Activated T-cell treated with anti-CD3 and anti-CD28 coated beads, Interleukin-2, amount 50 U/mL, for 72 hours (primary cell): ENCODE measurements at places on chromosomes 2 and 18. TPM values are rescaled to one million over a fixed set of nuclear protein-coding genes. Genes with fewer than 3 reads are reported as not detected.
A peak's percentile ranks its signal among the peaks of the same experiment; 100 is the strongest.

GPR155 gene
- 12.6 TPM for total RNA-seq

DNA sequence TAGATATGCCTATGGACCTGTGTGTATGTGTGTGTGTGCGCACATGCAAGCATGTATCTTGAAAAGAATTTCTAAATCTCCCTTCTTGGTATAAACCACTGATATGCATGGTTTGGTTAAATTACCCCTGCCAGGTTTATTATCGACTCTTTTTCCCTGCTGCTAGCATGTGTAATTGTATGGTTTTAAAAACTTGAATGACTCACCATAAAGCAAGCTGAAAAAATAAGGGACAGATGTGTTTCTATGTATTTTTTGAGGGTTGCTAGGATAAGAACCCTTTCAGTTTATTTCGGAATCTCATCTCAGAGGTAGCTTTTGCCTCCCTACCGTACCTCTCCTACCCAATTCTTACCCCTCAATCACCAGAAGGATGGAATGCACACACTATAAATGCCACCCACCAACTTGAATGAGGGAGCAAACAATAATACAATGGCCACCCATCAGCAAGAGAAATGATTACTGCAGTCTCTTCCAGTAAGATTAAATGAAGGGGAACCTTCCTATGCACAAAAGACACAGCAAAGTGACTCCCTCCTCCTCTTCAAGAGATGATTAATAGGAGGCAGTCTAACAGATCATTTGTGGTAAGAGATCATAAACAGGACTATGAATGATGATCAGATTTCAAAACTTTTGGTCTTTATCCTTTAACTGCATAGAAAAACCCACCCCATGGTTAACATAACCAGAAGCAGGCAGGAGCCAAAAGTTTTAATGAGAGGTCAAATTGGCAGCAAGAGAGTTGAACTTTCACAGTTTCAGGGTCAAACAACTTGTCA is 357.2 kb downstream of the SATB2 start:
- DNase-seq = no peak

DNA sequence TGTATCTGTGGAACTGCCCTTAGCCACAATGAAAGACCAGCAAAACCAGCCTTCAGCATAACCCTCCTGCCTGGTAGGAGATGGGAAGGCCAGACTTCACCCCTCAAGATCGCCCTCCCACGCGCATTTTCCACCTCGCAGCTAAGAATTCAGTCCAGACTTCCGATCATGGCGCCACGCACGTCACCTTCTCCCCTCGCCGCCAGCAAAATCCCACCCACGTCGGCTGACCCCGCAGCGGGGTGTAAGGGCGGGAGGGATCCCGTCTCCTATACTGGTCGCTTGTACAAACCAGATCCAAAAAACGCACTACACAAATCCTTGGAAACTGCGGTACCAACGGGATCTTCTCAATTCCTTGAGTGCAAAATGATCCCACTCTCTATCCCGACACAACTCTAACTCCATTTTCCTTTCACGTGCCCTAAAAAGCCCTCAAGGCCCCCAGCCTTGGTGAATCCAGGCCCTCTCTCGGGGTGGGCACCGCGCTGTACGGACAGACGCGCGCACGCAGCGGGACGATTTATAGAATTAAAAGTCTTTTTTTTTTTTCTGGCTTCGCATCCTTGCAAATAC is 1.0 kb upstream of the BMPR2 start:
- peak; percentile 61 for DNase-seq

GRCh38 chr2:217740178-217740577 is 262.6 kb downstream of the TNS1 start:
- no peak for DNase-seq

GRCh38 chr2:224666951-224667553 is 49.1 kb downstream of the CCDC195 start:
- DNase-seq = no peak

- no peak for DNase-seq
These were observed 135.1 kb downstream of the SOCS6 start for GRCh38 chr18:70423988-70424387.

HOXD12 gene
- total RNA-seq = not detected

GAD1 gene
- 12.8 TPM for total RNA-seq

DNA sequence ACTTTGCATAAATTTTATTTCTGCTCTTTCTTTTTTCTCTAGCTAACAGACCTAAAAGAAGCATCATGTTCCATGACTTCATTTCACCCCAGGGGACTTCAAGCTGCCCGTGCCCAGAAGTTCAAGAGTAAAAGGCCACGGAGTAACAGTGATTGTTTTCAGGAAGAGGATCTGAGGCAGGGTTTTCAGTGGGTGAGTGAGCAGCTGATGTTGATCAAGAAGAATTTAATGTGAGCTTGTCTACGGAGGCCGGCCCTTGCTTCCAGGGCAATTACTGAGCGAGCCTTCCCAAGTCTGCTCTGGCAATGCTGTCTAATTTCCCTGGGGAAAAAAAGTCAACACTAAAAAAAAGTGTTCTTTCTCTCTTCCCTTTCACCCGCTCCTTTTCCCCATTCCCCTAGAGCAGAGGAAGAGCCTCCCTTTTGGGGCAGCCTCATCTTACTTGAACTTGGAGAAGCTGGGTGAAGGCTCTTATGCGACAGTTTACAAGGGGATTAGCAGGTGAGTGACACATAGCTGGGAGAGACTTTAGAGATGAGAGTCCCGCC is 1.2 kb downstream of the CDK15 start:
- no peak for DNase-seq

CCDC85A gene
- not detected for total RNA-seq

DNA sequence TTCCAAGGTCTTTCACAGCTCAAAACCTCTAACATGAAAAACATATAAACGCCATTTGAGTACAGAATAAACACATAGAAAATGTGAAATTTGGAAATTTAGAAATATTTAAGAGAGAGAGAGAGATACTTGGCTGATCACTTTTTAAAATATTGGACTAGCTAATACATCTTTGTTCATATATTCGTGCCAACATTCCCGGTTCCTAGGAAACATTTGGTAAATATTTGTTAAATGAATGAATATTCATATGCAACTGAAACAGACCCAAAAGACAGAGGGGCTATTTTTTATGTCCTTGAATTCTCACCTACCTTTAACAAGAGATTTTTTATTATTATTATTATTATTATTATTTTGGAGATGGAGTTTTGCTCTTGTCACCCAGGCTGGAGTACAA is 8.3 kb upstream of the COLEC12 start:
- no peak for DNase-seq

DNA sequence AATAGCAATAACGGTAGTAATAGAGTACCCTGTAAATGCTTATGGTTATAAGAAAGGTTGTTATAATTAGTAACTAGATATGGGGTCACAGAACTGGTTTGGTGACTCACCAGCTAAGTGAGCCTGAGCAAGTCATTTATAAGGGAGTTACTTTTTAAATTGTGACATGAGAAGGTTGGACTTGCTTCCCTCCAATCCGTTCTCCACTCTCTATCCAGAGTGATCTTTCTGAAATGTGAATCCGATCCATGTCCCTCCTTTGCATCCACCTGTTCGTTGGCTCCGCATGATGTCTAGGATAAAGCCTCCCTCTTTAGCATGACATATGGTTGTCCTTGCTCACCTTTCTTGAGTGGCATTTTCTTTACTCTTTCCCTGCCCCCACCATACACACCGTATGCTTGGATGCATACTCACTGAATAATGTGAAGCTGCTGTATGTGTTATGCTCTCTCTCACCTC is 83.1 kb downstream of the CDC42EP3 start:
- no peak for DNase-seq

GRCh38 chr2:229591611-229592010 is 122.7 kb downstream of the DNER start:
- DNase-seq = no peak

DNA sequence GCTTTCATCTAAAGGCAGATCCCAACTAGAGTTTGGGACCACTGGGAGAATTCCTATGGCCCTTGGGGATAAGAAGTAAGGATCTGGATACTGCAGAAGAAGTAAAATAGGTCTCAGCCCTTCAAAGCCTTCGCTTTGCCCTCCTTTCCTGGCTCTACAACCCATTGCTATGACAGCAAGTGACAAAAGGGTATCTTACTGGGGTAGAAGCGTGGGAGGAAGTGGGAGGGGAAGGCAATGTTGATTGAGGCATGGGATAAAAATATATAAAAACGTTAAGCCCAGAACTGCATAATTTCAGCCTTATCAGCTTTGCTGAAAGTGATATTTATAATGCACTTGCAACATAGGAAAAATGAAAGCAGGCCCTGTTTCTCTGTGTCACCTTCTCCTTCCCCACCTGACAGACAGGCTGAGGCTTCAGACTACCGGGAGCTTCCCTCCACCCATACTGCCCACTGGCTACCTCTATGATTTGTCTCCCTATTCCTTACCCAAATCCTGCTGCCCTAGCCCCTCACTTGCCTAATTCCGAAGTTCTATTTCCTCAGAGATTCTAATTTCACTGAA is 14.9 kb upstream of the SOS1 start:
- no peak for DNase-seq

GRCh38 chr2:134770702-134771101 is 51.9 kb upstream of the TMEM163 start:
- DNase-seq = no peak

- no peak for DNase-seq
These were observed 9.1 kb upstream of the PROM2 start for GRCh38 chr2:95265182-95265581.

DNA sequence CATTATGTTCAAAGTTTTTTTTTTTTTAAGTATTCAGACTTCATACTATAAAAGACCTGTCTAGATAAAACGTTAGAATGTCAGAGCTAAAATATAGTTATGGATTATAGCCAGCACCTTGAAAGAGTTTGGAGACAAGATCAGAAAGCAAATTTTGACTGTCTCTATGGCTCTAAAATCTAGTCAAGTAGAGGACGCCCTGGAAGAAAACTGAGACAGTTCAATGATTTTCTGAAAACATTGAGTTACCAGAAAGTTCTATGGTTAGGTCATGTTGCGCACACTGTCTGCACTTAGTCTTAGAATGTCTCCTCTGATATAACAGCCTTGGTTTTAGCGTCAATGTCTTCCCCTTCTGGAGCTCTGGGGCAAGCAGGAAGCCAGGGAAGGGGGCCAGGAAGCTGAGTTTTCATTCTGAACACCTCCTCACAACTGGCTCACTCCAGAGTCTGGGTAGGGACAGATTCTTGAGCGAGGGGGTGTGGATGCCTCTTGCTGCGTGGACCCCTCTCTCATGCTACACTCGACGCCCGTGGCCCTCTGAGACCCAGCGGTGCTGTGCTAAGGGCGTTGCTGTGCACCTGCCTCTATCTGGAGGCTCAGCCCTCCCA is 99.5 kb downstream of the RNF144A start:
- DNase-seq = no peak

DNA sequence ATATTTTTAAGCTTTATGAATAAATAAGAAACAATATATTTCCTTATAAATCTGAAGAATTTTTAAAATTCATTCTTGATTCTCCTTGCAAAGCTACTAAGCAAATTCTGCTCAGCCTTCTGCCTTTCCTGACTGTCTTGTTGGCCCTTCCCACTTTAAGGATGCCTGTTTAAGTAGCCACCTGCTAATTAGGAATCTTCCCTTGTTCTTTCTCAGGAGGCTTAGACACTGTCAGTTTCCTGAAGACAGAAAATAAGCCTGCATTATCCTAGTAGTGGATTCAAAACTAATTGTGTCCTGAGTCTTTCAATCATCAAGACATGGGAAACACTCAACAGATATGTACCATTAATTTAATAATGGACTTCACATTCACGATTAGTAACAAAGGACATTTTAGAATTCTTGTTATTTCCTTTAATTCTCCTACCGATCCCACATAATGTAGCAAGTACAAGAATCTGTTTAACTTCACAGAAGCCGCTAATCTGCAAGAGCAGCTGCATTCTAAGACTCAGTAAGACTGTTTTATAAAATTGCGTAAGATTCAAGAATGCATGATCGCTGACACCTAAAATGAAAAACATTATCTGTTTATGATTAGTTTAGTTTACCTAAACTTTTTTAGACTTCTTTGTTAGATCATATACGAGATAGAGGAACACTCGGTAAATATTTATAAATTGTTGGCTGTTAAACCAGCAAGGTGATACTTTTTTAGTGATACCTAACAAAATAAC is 445.4 kb upstream of the DSEL start:
- no peak for DNase-seq

DNA sequence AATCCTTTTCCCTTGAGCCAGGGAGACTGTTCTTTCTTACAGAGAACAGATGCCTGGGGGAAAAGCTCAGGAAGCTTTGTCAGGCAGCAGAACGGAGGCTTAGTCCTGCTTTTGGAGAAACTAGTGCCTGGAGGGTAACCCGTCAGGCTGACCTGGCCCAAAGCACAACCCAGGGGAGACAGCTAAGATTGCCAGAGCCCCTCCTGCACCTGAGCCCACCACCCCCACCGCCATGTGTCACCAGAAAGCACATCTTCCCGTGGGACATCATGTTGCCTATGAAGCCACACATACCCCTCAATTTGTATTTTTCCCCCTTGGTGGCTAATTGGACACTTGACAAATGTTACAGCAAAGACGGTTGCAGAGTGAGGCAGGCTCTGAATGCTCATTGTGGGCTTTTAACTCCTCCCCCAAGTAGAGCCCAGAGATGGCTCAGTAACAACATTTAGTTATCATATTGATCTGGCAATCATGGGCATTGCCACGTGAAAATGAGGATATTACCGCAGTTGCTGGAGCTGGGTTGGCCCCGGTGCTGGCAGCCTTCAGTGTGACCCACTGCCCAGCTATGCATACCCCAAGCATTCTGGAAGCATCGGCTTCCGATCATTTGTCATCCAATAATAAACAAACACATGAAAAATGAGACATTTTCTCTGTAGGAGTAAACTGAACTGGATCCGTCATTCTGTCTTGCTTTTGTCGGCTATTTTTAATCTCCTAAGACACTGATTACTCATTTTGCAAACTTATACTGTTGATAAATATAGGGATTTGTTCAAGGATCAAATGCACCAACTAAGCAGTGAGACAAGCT is 229.5 kb downstream of the ATAD2B start:
- DNase-seq = no peak

DNA sequence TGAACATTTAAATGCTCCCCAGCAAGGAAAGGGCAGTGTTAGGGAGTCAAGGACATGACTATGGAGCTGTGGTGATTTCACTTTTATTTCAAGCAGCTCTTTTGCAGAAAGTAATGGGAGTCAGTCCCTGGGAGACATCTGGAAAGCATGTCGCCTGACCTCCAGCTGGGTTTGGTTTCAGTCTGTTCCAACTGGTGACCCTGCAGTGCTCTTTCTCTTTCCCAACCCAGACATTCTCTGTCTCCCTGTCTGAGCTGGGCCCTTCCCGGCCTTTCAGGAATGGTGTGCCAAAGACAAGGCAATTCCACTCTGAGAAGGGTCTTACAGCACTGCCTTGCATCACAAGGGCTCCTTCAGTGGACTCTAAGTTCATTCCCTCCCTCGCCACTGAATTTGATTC is 323.2 kb downstream of the OSR1 start:
- DNase-seq = no peak

EMILIN2 gene
- total RNA-seq = 12.7 TPM
